ENCODE measurements at places on chromosomes 5 and 9. TPM values are rescaled to one million over a fixed set of nuclear protein-coding genes. Genes with fewer than 3 reads are reported as not detected.

The TNFSF15 gene
- polyA plus RNA-seq, result 0.03 TPM

The RGMB gene
- 1.5 TPM for polyA plus RNA-seq

The KIAA0825 gene
- not detected for polyA plus RNA-seq

The IFNA13 gene
- not detected for polyA plus RNA-seq

The ARSK gene
- polyA plus RNA-seq, result 2.6 TPM

The ASPN gene
- polyA plus RNA-seq, result 82.1 TPM

The KIF24 gene
- not detected for polyA plus RNA-seq

The SEMA6A gene
- polyA plus RNA-seq, result 6.3 TPM

The HINT2 gene
- 34.8 TPM for polyA plus RNA-seq

The GCNT4 gene
- 2.8 TPM for polyA plus RNA-seq

The CTXN3 gene
- not detected for polyA plus RNA-seq

The SLC34A3 gene
- not detected for polyA plus RNA-seq

The RANBP17 gene
- 1.3 TPM for polyA plus RNA-seq
